ENCODE measurements at places on chromosomes 4 and X.

- no peak for DNase-seq
Observed at GRCh38 chrX:108270280-108270679, 167.9 kb downstream of the COL4A6 start.

- no peak for DNase-seq
Observed at GRCh38 chr4:183571350-183571941, 66.6 kb downstream of the ING2 start.

- DNase-seq, result no peak
Observed at GRCh38 chr4:122776916-122777315, 44.4 kb downstream of the BBS12 start.

GRCh38 chrX:18607966-18608365 lies 63.9 kb downstream of the RS1 start:
- DNase-seq, result no peak

GRCh38 chr4:142660728-142661127 lies 185.4 kb downstream of the INPP4B start:
- no peak for DNase-seq

Data from inflammatory macrophage (primary cell).